ENCODE measurements at places on chromosomes 11 and 22. TPM values are rescaled to one million over a fixed set of nuclear protein-coding genes. Genes with fewer than 3 reads are reported as not detected.

- no peaks in the 10 kb centered on the region for H3K4me1 ChIP-seq
- DNase-seq, result no peak
- H3K27me3 ChIP-seq, result peaks cover 7% of the 10 kb centered on the region
- H3K36me3 ChIP-seq, result no peaks in the 10 kb centered on the region
- no peak overlapping the region for H3K4me3 ChIP-seq
- H3K27ac ChIP-seq, result no peak overlapping the region
Measured at GRCh38 chr22:44994399-44995104, 15.3 kb downstream of the PHF21B start.

Gene OR5M11
- total RNA-seq, result not detected

DNA sequence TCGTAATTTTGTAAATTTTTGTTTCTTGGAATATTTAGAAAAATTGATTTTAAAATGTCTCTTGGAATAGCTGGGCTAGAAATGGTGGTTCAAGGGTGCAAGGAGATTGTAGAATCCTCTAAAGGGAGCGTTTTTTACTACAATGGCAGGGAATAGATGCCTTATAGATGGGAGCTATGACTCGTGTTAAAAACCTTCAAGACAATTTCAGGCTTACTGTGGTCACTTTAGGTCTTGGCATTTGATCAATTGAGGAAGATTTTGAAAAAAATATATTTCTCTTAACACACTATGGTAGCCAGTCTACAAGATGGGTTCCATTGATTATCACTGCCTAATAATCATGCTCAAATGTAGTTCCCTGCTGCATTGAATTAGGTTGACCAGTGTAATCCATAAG lies 25.0 kb downstream of the METTL15 start:
- H3K27me3 ChIP-seq, result no peaks in the 10 kb centered on the region
- no peaks in the 10 kb centered on the region for H3K4me1 ChIP-seq
- DNase-seq, result no peak
- no peak overlapping the region for H3K27ac ChIP-seq
- no peak overlapping the region for H3K4me3 ChIP-seq

DNA sequence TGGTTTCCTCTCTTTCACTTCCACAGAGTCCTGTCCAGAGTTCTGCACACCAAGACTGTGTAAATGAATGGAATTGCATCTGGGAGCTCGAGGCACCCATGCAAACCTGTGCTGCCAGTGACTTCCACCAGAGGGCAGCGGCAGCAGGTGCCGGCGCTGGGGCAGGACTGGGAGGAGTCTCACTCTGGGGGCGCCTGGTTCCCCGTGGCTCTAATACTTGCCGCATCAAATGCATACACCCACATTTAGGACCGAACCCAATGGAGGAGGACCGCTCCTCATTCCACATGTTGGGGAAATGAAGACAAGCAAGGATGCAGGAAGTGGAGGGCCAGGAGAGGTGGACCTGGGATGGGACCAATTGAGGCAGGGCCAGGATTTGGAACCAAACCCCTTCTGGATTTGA lies 1.1 kb upstream of the CD6 start:
- H3K4me1 ChIP-seq, result peaks cover 42% of the 10 kb centered on the region
- H3K27ac ChIP-seq, result peak overlapping the region; percentile 48
- H3K36me3 ChIP-seq, result peaks cover 19% of the 10 kb centered on the region
- H3K27me3 ChIP-seq, result no peaks in the 10 kb centered on the region
- peak; percentile 82 for DNase-seq
- H3K4me3 ChIP-seq, result peak overlapping the region; percentile 93

GRCh38 chr22:19674129-19674928 lies 40.0 kb upstream of the SEPTIN5 start:
- no peaks in the 10 kb centered on the region for H3K4me1 ChIP-seq
- no peak overlapping the region for H3K27ac ChIP-seq
- DNase-seq, result no peak
- H3K36me3 ChIP-seq, result no peaks in the 10 kb centered on the region
- no peaks in the 10 kb centered on the region for H3K27me3 ChIP-seq

Gene GPHA2
- 0.58 TPM for total RNA-seq

DNA sequence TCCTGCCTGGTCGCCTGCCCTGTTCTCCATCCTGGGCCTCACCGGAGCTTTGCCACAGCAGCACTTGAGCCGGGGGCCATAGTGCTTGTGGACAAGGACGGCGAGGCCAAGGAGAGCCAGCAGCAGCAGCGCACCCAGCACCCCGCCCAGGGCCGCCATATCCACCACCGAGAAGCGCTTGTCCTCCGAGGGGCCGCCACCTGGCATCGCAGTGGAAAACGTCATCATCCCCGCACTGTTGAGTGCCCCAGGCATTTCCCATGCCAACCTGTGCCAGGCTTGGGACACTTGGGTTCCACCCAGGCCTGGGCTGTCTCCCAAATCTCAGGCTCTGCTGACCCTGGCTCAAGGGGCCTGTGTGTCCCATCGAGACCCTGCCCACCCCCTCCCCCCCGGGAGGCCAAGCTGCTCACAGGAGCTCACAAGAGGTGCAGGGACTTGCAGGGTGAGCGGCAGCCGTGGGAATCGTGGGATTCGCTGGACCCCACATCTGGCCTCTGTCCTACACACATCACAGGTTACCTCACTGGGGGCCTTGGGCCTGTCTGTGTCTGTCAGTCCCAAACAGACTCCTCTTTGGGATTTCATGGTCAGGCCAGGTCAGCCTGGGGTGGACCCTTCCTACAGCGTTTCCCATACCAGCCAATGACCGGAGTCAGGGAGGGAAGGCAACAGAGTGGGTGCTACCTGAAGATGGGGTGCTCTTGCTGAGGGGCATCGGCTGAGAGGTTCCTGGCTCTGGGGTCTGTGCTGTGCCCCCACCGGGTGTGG lies 2.3 kb upstream of the IRF7 start:
- H3K27ac ChIP-seq, result no peak overlapping the region
- H3K4me3 ChIP-seq, result no peak overlapping the region
- no peak for DNase-seq
- H3K36me3 ChIP-seq, result peaks cover 2% of the 10 kb centered on the region
- no peaks in the 10 kb centered on the region for H3K27me3 ChIP-seq

GRCh38 chr11:19842505-19842904 lies 129.9 kb downstream of the NAV2 start:
- no peak overlapping the region for H3K4me3 ChIP-seq
- H3K36me3 ChIP-seq, result no peaks in the 10 kb centered on the region
- H3K27ac ChIP-seq, result no peak overlapping the region
- DNase-seq, result no peak
- H3K4me1 ChIP-seq, result no peaks in the 10 kb centered on the region
- H3K27me3 ChIP-seq, result peaks cover 22% of the 10 kb centered on the region
